Activated T-cell treated with anti-CD3 and anti-CD28 coated beads for 4 hours (primary cell): ENCODE measurements at places on chromosomes 6 and 20.

DNA sequence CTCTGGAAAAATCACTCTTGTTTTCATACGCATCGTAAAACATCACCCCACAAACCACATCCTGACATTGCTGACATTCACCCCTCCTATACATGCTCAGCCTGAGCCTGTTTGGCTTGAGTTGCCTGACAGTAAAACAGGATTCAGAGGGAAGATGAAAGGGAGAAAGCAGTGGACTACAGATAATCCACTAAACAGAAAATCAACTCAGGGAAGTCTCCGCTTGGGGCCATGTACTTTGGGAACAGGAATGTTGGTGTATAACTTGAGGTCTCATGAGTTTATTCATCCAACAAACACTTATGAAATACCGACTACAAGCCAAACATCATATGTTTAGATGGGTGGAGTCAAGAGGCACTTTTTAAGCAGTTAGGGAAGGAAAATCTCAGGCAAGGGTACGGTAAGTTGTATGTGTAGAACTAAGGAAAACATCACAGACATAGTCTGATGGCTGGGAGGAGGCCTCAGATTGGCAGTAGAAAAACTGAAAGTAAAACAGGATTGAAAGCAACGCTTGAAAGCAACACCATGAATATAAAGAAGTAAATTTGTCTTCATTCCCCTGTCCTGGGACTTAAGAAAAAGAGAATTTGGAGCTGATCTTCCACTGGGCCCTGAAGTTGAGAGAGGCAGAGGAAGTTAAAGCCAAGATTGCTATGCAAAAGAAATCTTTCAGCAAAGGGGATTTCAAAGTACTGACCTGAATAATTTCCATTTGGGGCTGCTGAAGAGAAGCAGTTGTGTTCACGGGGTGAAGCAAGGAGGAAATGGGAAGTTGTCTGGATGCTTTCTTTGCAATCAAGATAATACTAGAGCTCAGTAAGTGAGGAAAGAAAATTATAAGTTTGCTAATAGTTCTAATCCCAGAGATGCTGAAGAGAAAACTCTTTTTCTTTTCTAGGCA is 28.8 kb downstream of the PDE7B start:
- peak; percentile 20 for DNase-seq

DNA sequence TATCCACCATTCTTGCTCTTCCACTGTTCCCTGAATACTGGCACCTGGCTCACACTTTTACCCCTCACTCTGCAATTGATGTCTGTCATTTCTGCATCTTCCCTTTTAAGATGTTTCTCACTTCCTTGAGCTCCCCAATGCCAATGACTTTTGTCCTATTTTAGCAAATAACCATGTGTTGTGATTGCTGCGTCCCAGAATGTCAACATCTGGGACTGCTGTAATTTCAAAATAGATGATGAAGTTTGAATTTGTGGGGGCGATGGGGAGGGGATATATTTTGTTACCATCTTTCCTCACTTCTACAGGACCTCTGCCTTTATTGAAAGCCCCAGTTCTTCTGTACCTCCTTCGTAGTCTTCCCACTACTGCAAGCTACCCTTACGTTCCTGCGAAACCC is 40.0 kb upstream of the ADGRF5 start:
- no peak for DNase-seq

- DNase-seq = no peak
Measured at GRCh38 chr6:162621246-162621645, 106.3 kb downstream of the PRKN start.

GRCh38 chr6:121482751-121483150 is 47.3 kb downstream of the GJA1 start:
- DNase-seq = no peak

- DNase-seq = peak; percentile 51
Measured at GRCh38 chr20:43722153-43722505, 4.7 kb downstream of the GTSF1L start.

DNA sequence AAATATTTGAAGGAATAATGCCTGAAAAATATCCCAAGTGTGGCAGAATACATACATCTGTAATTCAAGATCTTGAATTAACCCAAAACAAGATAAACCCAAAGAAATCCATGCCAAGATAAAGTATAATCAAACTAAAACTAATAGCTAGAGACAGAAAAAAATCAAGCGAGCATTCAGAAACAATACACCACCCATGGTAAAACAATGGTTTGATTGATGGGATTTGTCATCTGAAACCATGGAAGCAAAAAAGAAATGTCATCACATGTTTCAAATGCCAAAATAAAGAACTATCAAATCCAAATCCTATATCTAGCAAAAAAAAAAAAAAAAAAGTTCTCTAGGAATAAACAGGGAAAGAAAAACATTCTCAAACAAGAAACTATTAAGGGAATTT is 5.1 kb upstream of the DEFB127 start:
- no peak for DNase-seq

GRCh38 chr6:16406966-16407365 is 168.6 kb downstream of the GMPR start:
- DNase-seq = no peak

DNA sequence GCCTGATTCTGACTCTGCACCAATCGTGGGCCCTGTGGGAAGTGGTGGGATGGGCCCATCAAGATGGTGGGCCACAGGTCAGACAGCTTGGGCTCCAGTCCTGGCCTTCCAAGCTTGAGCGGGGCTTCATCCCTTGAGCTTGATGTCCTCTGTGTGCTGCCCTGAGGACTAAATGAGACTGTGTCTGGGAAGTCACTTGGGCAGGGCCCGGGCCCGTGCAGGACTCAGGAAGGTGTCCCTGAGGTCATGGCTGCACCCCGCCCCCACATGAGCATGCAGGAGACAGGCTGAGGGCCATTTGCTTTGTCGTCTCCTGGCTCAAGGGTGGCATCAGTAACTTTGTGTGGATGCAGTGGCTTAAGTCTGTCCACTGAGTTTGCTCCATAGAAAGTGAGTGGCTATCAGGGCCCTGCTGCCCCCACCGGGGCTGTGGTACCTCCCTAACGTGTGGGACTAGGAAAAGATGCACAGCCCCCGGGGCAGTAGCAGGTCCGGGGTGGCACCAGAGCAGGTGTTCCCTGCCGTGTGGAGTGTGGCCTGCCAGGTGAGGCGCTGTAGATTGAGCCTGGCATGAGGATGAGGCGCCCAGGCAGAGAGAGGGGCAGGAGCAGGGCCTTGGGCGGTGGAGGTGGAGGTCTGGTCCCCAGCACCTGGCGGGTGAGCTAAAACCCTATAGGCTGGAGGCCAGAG is 298.6 kb downstream of the TAF4 start:
- no peak for DNase-seq

DNA sequence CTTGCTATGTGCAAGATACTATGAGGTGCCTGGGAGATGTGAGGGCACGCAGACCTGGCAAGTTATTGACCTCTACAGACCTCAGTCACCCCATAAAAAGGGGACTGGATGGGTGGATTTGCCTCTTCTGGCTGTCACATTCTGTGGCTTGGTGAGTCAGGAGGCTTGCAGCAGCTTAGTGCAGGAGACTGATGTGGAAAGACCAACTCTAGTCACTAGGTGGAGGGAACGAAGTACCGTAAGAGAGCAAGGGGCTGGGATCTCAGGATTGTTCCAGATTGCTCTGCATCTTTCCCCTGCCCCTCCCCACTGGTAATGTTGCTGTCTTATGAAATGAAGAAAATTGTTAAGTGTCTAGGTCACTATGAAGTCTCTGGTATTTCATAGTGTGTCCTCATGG is 3.3 kb downstream of the MAPRE1 start:
- DNase-seq = peak; percentile 4

DNA sequence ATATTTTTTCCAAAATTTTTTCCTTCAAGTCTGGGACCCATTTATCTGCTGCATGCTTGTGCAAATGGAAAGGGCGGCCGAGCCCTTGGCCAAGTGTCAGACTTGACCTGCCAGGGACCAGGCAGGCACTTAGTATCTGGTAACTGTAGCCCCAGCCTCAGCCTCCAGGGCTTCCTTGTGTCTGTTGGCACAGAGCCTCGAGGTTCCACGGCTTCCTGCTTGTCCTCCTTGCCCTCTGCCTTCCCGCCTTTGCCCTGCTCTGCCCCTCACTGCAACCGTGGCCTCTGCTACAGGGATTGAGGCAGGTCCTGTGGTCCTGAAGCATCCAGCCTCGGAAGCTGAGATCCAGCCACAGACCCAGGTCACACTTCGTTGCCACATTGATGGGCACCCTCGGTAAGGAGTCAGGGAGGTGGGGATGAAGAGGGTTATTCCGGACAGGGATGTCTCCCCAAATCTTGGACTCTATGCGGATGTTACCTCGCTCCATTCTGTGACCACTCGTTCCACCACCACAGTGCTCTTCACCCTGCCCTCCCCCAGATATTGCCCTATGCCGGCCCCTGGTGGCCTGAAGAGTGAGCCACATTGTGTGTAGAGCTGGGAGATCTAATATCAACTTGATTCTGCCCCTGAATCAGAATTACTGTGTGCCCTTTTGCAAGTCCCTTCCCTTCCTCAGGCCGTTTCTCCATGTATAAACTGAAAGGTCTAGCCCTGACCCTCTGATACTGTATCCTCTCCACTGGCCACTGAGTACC is 41.5 kb upstream of the SRF start:
- DNase-seq = no peak

GRCh38 chr6:134446218-134446848 is 128.4 kb upstream of the SGK1 start:
- no peak for DNase-seq

- no peak for DNase-seq
Measured at GRCh38 chr6:133644548-133644891, 244.4 kb upstream of the TCF21 start.

DNA sequence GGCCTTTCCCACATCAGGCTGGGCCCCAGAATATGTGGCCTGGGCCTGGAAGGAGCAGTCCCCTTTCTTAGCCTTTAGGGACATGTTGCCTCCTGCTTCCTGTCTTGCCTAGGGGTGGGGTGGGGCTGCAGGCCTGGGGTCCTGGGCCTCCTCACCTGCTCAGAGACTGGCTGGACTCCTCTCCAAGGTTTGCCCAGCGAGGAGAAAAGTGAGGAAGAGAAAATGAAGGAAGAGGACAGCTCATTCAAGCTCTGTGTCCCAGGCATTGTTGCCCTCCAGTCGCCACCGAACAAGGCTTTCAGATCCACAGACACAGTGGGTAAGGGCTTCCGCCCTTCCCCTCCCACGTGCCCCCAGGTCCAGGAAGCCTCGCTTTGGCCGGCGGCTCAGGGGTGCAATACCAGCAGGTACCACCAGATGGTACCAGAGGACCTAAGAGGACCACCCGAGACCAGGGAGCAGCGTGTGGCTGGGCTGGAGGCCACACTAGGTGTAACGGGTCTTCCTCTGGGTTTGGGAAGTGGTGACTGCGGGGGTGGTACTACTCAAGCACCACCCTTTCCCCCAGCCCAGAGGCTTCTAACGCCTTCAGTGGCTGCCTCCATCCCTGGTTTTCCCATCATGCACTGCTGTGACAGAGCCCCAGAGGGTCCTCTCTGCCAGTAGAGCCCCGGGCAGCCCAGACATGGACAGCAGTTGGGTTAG is 5.5 kb upstream of the BAK1 start:
- DNase-seq = peak; percentile 85

- no peak for DNase-seq
Measured at GRCh38 chr6:148971031-148971927, 224.4 kb downstream of the UST start.

- no peak for DNase-seq
Measured at GRCh38 chr6:42979523-42980177, 669 bp upstream of the PEX6 start.

- no peak for DNase-seq
Measured at GRCh38 chr6:169099411-169100202, 154.0 kb downstream of the THBS2 start.
